SHP77 treated with DMSO at 0.1 percent for 48 hours (cell line): ENCODE measurements at places on chromosomes 2 and 18.

DNA sequence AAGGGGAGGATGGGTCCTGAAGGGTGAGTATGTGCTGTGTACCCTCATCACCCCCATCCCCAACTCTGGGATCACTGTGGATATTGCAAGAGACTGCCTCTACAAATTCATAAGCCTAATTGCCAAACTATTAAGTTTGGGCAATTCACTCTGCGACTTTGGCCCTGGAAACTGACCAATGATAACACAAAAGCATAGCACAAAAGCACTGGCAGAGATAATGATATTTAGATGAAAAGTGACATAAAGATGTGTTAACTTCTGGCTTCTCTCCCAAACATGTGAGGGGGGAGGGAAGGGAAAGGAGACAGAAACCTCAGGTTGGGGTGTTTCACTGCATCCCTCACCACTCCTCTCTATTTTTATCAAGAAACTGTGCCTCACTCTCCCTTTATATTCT is 150.3 kb downstream of the SATB2 start:
- no peak for DNase-seq

DNA sequence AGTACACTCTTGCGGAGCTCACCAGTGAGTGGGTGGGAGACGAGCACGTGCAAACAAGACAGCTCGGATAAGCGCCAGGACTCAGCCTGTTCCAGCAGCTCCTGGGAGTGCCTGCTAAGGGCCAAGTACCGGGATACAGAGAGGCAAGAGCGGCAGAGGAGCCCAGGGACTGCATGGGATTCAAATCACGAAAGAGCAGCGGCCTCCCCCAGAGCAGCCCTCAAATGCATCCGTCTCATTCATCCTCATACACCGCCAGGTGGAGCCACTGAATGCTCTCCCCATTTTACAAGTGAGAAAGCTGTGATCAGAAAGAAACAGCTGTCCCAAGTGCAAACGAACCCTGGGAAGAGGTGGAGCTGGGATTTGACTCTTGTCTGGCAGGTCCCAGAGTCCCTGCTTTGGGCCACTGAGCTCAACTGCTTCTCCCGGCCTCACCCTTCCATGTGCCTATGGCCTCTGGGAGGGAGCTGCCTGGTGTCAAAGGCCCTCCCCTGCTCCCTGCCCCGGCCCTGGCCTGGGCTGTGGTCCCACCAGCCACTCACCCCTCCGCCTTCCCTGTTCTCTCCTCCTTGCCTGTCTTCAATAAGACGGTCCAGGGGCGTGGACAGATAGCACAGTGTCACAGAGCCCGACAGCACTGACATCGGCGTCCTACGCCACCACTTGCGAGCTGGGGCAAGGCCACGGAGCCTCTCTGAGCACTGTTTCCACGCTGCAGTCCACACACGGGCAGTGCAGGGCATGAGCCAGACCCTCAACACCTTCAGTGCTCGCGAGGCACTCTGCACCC is 72.8 kb upstream of the TAF1B start:
- DNase-seq: peak; percentile 76

DNA sequence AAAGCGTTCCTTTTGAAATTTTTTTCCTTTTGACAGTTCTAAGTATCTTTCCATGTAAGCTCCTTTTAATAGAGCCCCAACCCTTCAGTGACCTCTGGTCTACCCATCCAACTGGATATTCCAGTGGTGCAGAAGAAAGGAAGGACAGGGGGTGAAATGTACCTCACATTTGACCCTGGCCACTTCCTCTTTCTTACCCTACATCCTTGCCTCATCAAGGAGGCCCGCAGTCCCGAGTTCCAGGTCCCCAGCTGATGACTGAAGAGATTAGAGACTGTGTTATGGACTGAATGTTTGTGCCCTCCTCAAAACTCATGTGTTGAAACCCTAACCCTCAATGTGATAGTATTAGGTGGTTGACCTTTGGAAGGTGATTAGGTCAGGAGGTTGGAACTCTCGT is 158.1 kb downstream of the RBM43 start:
- DNase-seq: no peak

DNA sequence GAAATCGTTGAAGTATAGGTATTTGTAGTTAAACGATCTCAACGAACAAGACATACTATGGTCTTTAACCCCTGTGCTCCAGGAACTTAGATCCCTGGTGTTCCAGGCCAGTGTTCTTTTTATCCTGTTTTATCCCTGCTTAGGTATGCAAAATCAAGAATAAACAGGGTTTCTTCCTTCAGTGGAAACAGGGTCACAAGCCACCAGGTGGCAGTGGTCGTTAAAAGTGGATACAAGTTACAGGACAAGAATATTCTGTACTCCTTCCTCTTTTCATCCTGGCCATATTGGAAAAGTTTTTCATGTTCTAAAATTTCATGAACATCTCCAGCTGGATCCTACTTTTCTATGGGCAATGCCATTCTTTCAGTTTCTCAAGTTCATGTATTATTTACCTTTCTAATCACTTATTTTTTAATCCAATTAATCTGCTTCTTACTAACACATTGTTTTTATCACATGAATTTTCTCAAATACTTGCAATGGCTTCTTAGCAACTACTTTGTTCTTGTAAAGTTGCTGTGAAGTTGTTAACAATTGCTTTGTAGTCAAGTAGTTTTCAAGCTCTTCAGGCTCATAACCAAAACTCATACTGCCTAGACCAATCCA is 16.4 kb upstream of the HNMT start:
- no peak for DNase-seq

- no peak for DNase-seq
Measured at GRCh38 chr2:199223791-199224190, 233.9 kb downstream of the SATB2 start.

DNA sequence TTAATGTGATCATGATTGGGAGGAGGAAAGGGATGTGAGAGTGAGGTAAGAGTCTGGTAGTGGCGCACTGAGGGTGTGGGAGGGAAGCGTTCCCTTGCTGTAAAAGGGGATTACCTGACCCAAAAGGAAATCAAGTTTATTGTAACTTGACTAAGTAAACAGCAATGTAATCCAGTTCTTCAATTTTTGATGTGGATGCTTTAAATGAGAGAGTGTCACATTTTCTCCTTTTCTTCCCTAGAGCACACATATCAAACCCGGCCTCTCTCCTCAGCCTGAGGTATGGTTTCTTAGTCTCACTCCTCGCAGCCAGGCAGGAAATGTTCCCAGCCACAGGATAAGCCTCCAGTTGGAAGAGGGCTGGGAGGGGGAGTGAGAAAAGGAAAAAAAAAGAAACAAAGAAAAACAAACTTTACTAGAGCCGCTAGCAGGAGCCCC is 688 bp upstream of the ARHGAP28 start:
- DNase-seq: no peak

GRCh38 chr2:197414515-197414914 is 20.3 kb downstream of the SF3B1 start:
- DNase-seq: no peak

- DNase-seq: peak; percentile 89
Measured at GRCh38 chr2:190468814-190469569, 60.8 kb downstream of the MFSD6 start.

- DNase-seq: no peak
Measured at GRCh38 chr2:168119515-168120141, 127.8 kb downstream of the STK39 start.

DNA sequence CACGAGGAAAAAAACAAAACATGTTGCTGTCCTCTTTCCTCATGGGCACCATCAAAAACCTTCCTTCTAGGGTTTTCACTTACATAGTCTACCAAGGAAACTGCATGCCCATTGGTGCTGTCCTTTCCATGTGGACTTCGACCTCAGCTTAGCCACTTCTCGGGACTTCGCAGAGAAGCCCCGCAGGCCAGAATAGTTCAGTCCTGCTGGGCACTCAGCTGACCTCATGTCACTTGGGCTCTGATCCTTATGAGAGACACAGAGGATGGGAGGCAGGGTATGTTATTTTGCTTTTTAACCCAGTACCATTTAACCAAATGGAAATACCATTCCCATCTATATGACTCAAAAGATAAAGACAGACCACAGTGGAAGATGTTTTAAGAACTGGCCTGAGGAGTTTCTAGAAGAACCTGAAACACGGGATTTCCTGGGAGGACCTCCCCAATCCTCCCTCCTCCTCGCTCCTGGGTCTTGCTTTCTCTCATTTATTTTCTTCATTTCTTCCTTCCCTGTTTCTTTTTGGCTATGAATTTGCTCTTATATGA is 28.4 kb downstream of the AAK1 start:
- DNase-seq: no peak
